M059J (cell line): ENCODE measurements at places on chromosomes 1 and 21. TPM values are rescaled to one million over a fixed set of nuclear protein-coding genes. Genes with fewer than 3 reads are reported as not detected.

Gene SYCP1
- not detected in 2 replicates for total RNA-seq

Gene DPT
- not detected in 2 replicates for total RNA-seq

Gene TIMM17A
- 85.0 and 113 TPM in 2 replicates for total RNA-seq

Gene GSTM3
- 159 and 216 TPM in 2 replicates for total RNA-seq

Gene PLPPR5
- not detected in 2 replicates for total RNA-seq

Gene PRKAA2
- total RNA-seq = 2.0 and 3.4 TPM in 2 replicates

Gene NR0B2
- total RNA-seq = not detected in 2 replicates

Gene RAB42
- 2.0 and 3.2 TPM in 2 replicates for total RNA-seq

Gene SSR2
- total RNA-seq = 1,065 and 1,666 TPM in 2 replicates

Gene C1QB
- total RNA-seq = not detected in 2 replicates

Gene AADACL4
- not detected in 2 replicates for total RNA-seq

Gene MASP2
- not detected in 2 replicates for total RNA-seq

Gene LRRC71
- not detected in 2 replicates for total RNA-seq

Gene CYP4B1
- not detected in 2 replicates for total RNA-seq

Gene IGSF21
- total RNA-seq = not detected in 2 replicates

Gene MNDA
- not detected in 2 replicates for total RNA-seq

Gene OR14K1
- total RNA-seq = not detected in 2 replicates

Gene MANEAL
- 6.5 and 7.2 TPM in 2 replicates for total RNA-seq

Gene FCRL1
- total RNA-seq = not detected in 2 replicates

Gene FAM72C
- total RNA-seq = 4.3 and 5.2 TPM in 2 replicates

Gene CACHD1
- total RNA-seq = 0.74 and 2.1 TPM in 2 replicates

Gene CFHR2
- total RNA-seq = not detected in 2 replicates

Gene PLA2G5
- 0.84 and 2.1 TPM in 2 replicates for total RNA-seq

Gene RAB3B
- total RNA-seq = 7.4 and 12.6 TPM in 2 replicates

Gene IKBKE
- total RNA-seq = 7.6 and 12.2 TPM in 2 replicates

Gene GPR37L1
- total RNA-seq = not detected in 2 replicates

Gene KRTAP21-2
- total RNA-seq = not detected in 2 replicates

Gene OLFML2B
- total RNA-seq = 21.1 and 28.4 TPM in 2 replicates

Gene VSIG8
- total RNA-seq = not detected in 2 replicates

Gene GSTM5
- not detected in 2 replicates for total RNA-seq

Gene PTPRC
- 0.49 and 4.5 TPM in 2 replicates for total RNA-seq

Gene ERG
- 0.10 TPM in 1 of 2 replicates, not detected in the other for total RNA-seq

Gene CCDC181
- total RNA-seq = 0.37 and 1.4 TPM in 2 replicates

Gene CELA3B
- total RNA-seq = not detected in 2 replicates

Gene THEM5
- total RNA-seq = not detected in 2 replicates

Gene WNT3A
- not detected in 2 replicates for total RNA-seq

Gene TRAF3IP3
- total RNA-seq = not detected in 2 replicates

Gene SH2D5
- 1.1 and 2.1 TPM in 2 replicates for total RNA-seq

Gene CD34
- 0.59 and 1.6 TPM in 2 replicates for total RNA-seq

Gene MYCL
- total RNA-seq = 0.57 TPM in 1 of 2 replicates, not detected in the other

Gene FBLIM1
- total RNA-seq = 117 and 156 TPM in 2 replicates

Gene IL19
- not detected in 2 replicates for total RNA-seq
